ENCODE measurements at places on chromosomes 7 and 10. TPM values are rescaled to one million over a fixed set of nuclear protein-coding genes. Genes with fewer than 3 reads are reported as not detected.

GRCh38 chr10:100347568-100348195 is 649 bp downstream of the SCD start:
- no peak for DNase-seq

DNA sequence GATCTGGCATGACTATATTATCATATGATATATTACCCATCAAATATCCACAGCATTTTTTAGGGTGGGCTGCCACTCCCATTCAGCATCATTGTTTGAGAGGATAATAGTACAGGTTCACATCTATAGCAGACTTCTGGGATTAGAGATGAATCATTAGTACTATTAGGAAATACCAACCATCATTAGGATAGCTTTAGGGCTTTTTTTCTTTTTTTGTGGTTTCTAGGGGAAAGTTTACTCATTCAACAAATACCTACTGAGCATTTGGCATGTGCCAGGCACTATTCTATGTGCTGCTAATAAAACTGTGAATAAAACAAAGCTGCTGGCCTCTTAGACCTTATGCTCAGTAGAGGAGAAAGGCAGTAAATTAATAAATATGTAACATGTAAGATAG is 40.6 kb downstream of the NHLRC2 start:
- DNase-seq: no peak

GRCh38 chr7:156009569-156009968 is 197.3 kb upstream of the SHH start:
- no peak for DNase-seq

Gene PRTFDC1
- 0.49 TPM for total RNA-seq

Gene BAMBI
- total RNA-seq: 0.17 TPM

Gene THSD7A
- total RNA-seq: not detected

Gene ATP6V0A4
- 0.38 TPM for total RNA-seq

All from activated T-cell treated with anti-CD3 and anti-CD28 coated beads, Interleukin-2, amount 50 U/mL, for 72 hours (primary cell).